ENCODE measurements at places on chromosomes 1 and 21.

DNA sequence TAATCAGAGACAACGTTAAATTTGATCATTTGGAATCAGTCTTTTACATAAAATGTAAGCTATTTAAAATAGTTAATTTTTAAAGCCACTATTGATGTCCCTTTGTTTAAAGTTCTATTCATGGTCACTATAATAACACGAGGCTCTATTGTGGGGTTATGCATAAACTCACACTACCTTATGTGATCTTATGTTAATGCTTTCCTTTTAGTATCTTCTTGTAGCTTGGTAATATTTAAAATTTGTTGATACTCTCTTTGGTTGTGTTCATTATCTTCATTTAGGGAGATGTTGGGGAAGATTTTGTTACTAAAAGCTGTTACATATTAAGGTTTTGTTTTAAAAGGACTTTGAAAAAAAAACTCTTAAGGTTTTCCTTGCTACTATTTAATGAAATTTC is 1.2 kb downstream of the B3GALT2 start:
- DNase-seq: no peak

GRCh38 chr1:110859062-110859461 is 13.9 kb upstream of the CD53 start:
- no peak for DNase-seq

- no peak for DNase-seq
Measured at GRCh38 chr1:153612111-153612754, 704 bp downstream of the S100A16 start.

DNA sequence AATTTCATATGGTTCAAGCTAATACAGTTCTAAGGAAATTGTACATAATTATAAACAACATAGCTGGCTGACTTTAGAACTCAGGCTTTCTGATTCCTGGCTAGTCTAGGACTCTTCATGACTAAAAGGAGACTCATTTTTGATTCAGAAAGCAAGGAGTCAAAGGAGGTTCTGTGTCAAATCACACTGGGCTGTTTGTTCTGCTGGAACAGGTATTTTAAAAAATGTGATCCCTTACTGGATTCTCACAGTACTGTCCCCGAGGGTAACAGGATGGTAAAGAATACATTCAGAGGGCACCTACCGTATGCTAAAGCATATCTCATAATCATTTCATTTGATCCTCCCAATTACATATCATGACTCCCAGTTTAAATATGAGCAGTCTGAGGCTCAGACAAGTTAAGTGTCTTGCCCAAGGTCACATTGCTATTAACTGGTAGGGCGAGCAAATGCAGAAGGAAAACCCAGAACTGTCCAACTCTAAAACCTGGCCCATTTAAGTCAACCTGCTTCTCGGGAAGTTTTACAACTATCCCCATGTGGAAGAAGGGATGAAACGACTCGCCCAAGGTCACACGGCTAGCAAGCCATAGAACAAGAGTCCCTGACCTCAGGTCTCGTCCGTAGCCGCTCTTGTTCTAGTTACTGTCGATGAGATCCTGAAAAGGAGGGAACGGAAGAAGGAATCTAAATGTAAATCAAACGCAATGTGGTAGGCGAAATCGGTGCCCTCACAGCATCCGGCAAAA is 675 bp downstream of the MYSM1 start:
- DNase-seq: no peak

GRCh38 chr1:24468685-24469316 is 33.8 kb upstream of the RCAN3 start:
- no peak for DNase-seq

- no peak for DNase-seq
Measured at GRCh38 chr1:183577897-183578465, 12.3 kb downstream of the NCF2 start.

DNA sequence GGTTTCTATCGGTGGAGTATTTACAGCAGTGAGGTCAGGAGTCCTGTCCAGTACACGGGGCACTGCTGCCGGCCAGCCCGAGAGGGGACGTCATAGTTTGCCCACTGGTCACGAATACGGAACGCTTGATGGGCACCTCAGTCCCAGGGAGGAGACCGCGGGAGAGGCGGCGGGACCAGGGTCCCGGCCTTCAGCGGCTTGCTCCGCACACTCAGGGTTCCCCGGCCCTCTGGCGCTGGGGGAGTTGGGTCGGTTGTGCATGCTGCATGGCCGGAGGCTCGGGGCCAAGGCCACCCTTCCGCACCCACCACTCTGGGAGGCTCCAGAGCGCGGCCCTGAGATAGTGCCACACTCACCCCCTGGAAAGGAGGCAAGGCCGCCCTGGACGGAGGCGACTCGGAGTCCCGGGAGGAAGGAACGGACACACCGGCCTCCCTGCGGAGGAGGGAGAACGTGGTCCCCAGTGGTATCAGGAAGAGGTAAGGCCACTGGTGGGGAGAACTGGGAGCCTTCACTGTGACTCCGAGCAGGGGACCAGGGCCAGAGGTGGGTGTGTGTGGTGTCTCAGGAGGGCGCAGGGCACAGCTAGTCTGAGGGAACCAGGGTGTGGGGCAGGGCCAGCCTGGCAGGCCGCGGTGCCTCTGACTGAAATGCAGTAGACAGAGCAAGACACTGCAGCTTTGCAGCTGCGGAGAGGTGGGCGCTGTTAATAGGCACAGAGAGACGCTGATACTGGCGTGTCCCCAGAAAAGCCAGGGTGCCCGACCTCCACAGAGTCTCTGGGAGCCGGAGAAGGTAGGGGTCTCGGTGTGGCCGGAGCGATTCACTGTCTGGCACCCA is 28.6 kb upstream of the PRSS38 start:
- peak; percentile 61 for DNase-seq

- DNase-seq: no peak
Measured at GRCh38 chr21:38802050-38803026, 3.4 kb upstream of the ETS2 start.

GRCh38 chr1:204335533-204335932 is 24.2 kb downstream of the PLEKHA6 start:
- DNase-seq: no peak

DNA sequence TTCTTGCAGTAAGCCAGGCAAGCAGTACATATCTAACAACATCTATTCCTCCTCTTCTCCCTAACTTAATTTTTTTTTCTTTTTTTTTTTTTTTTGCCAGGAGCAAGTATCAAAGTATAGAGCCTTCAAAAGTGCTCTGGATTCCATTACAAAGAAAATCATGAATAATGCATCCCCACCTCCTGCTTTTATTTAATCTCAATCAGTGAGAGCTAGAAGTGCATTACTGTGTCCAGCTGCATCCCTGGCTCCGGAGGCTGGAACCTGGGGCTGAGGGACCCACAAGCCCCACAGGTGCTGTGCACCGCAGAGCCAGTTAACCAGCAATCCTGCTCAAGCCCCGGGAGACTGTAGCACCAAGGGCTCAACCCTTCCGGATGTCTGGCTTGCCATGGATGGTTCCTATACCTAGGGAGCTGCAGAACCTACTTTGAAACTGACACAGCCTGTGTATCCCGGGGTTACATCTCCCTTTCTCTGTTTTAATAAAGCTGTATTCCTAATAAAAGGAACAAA is 455.9 kb upstream of the RUNX1 start:
- no peak for DNase-seq

GRCh38 chr1:175218786-175219434 is 26.3 kb upstream of the KIAA0040 start:
- no peak for DNase-seq

DNA sequence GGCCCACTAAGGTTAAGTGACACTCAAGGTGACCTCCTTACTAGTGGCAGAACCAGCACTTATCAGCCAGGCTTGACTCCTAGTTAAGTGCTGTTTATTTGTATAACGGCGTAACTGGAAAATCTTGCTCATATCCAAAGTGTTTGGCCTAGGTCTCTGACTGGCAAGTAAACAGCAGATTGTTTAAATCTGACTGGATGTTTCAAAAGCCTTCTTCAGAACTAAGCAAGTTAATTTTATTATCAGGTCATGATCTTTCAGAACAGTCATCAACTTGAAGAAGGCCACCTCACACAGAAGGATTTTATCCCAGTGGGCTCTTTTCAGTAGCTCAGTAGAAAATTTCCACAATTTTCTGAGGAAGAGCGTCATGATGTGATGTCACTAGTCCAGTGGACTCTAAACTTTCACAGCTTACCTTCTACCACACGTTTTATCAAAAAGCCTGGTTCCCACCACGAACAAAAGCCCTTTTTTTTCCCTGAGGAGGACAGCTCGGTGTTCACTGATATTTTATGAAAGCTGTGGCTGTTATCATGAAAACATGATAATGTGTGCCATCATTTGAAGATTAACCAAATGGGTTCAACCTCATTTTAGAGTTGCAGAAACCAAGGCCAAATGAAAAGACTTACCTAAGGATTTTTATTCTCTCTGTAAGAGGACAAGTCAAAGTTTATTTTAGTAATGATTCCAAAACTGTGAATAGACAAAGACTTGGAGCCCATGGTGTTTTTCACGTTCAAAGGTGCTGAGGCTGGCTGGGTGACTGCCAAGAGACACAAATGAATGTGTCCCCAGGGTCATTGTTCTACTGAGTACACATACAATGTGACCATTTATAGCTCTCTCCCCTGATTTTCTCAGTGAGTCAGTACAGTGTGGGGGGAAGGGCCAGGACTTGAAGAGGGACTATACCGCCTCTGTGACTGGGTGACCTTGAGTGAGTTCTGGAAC is 9.1 kb downstream of the SGIP1 start:
- peak; percentile 75 for DNase-seq

DNA sequence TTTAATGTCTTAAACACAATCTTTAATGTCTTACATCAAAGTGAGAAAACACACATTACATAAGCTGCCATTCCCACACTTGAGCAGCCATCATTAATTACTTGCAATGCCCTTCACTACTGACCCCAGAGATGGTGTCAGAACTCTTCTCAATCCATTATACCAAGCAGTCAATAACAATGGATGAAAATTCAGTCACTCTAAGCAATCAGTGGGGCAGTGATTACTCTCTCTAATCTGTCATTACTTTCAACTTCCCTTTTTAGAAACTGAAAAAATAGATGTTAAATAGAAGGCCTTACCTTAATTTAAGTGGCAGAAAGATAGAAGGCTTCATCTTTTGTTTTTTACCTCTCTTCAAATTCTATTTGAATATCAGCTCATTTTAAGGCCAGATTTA is 9.7 kb upstream of the FRRS1 start:
- no peak for DNase-seq

- no peak for DNase-seq
Measured at GRCh38 chr1:145720556-145720877, 1.2 kb downstream of the CD160 start.

- no peak for DNase-seq
Measured at GRCh38 chr1:107048241-107048640, 8.2 kb upstream of the PRMT6 start.

- DNase-seq: peak; percentile 90
Measured at GRCh38 chr1:75723989-75724471, 479 bp upstream of the ACADM start.

DNA sequence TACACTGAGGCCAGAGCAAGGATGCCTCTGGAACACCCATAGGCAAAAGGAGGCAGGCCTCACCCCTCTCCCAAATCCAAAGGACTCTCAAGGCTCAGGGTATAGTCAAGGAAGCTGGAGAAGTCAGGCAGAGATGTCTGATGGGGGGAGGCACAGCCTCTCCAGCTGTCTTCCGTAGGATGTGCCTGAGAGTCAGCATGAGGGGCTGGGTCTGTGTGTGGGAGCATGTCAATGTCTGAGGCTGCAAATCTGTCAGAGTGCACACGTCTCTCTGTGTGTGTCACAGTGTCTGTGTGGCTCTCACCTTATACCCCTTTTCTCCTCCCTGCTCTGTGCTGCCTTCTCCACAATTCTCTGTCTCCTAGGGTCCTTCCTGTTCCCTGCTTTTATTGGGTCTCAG is 4.0 kb downstream of the HPCAL4 start:
- no peak for DNase-seq

GRCh38 chr1:184513421-184513820 is 126.6 kb downstream of the C1orf21 start:
- no peak for DNase-seq

DNA sequence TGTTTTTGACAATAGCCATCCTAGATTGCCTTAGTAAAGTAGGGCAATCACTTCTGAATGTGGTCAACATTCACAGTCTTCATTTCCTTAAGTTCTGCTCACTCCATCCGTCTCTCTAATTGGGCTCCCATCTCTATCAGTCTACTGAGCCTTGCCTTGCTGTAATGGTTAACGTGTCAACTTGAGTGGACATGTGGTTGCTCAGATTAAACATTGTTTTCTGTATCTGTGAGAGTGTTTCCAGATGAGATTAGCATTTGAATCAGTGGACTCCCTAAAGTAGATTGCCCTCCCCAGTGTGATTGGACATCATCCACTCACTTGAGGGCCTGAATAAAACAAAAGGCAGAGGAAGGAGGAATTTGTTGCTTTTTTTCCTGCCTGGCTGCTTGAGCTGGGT is 26.4 kb downstream of the C1orf216 start:
- DNase-seq: no peak

GRCh38 chr1:159802111-159802510 is at the start of gene FCRL6:
TSS of gene FCRL6 (plus strand) at chr1:159802360. CDS start at chr1:159802425, 65 bp downstream.
- no peak for DNase-seq

- no peak for DNase-seq
Measured at GRCh38 chr1:47756411-47756810, 240.8 kb downstream of the TRABD2B start.

DNA sequence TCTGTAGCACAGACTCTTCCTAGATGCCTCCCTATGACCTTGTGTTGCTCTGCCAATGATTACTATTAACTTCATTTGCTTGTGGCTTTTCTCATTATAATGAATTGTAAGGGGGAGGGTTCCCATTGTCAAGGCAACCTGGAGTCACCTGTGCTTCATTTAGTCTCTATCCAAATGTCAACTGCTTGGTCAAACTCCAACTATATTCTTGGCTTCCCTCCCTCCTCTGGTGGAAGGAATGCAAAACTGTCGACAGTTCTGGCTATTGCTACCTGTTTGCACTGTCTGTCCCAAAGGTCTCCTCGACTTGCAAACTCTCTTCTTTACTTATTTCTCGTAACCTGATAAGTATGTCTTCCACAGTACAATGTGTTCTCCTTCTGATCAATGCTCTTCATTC is 100.3 kb downstream of the CACNA1E start:
- DNase-seq: no peak

DNA sequence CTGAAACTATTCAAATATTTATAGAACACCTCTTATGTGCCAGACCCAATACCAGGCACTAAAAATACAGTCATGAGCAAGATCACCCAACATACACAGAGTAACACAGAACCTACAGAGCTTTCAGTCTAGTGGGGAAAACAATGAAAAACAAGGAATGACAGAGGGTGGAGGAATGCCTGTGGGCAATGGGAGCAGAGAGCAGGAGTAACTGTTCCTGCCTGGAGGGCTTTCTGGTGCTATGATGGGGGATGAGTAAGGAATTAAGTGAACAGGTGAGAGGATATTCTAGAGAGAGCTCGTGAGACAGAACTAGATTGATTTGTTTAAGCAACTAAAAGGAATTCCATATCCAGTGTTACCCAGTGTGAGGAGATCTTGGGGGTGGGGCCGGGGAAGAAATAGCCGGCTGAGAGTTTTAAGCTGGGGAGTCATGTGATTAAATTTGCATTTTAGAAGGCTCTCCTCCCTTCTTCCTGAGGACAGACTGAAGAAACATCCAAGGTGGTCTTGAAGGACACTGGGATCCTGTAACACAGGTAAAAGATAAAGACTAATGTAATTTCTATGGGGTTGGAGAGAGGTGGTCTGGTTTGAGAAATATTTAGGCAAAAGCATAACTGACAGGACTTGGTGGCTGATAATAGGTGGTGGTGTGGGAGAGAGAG is 2.1 kb upstream of the CD53 start:
- DNase-seq: no peak

- DNase-seq: peak; percentile 83
Measured at GRCh38 chr1:33161061-33161681, 20.7 kb downstream of the TRIM62 start.

GRCh38 chr1:29358183-29358582 is 121.9 kb downstream of the PTPRU start:
- no peak for DNase-seq

GRCh38 chr1:171210355-171210754 is 25.3 kb downstream of the FMO2 start:
- DNase-seq: no peak
